Urinary bladder (tissue), 4 donors: ENCODE measurements at places on chromosomes 13 and 19. TPM values are rescaled to one million over a fixed set of nuclear protein-coding genes. Genes with fewer than 3 reads are reported as not detected.

Gene RXFP2
- total RNA-seq: not detected

Gene CEACAM6
- total RNA-seq: 2.2 TPM

Gene RNF17
- total RNA-seq: not detected

Gene GFY
- not detected for total RNA-seq

Gene PROZ
- total RNA-seq: not detected

Gene B3GNT3
- 5.7 TPM for total RNA-seq

Gene ZNF30
- 5.2 TPM for total RNA-seq

Gene CYP2F1
- not detected for total RNA-seq

Gene NDUFA3
- total RNA-seq: 11.3 TPM

Gene FFAR2
- total RNA-seq: 0.69 TPM

Gene HMG20B
- 30.6 TPM for total RNA-seq

Gene HS6ST3
- 1.4 TPM for total RNA-seq

Gene TNFSF11
- total RNA-seq: 0.26 TPM

Gene ERCC5
- total RNA-seq: 70.8 TPM

Gene LRRC63
- total RNA-seq: 1.2 TPM

Gene PSG1
- total RNA-seq: not detected

Gene KLK8
- not detected for total RNA-seq

Gene BST2
- total RNA-seq: 11.5 TPM

Gene EPN1
- 23.4 TPM for total RNA-seq

Gene ZNF649
- total RNA-seq: 16.6 TPM

Gene FLT1
- 37.5 TPM for total RNA-seq

Gene ZNF112
- 18.7 TPM for total RNA-seq

Gene ZNF773
- total RNA-seq: 13.4 TPM

Gene SLITRK5
- 6.3 TPM for total RNA-seq

Gene LRP3
- total RNA-seq: 14.4 TPM

Gene FSTL3
- total RNA-seq: 23.3 TPM

Gene ACP5
- total RNA-seq: 1.1 TPM

Gene RCBTB1
- total RNA-seq: 13.1 TPM

Gene ZNF667
- total RNA-seq: 14.6 TPM

Gene B3GNT8
- total RNA-seq: 0.69 TPM

Gene SULT2A1
- 0.90 TPM for total RNA-seq

Gene HOMER3
- total RNA-seq: 20.7 TPM

Gene LIM2
- not detected for total RNA-seq

Gene KLF1
- total RNA-seq: 0.26 TPM

Gene ZNF534
- 0.74 TPM for total RNA-seq

Gene CNN1
- total RNA-seq: 558 TPM

Gene FKBP8
- total RNA-seq: 71.3 TPM

Gene ATP7B
- total RNA-seq: 6.7 TPM

Gene ACER1
- total RNA-seq: not detected

Gene ZNF730
- total RNA-seq: 15.2 TPM

Gene KLK12
- not detected for total RNA-seq

Gene IGFLR1
- total RNA-seq: 0.53 TPM

Gene SLC25A41
- total RNA-seq: not detected

Gene CKM
- 39.0 TPM for total RNA-seq
